EH (cell line): ENCODE measurements at places on chromosomes 16 and 17.

DNA sequence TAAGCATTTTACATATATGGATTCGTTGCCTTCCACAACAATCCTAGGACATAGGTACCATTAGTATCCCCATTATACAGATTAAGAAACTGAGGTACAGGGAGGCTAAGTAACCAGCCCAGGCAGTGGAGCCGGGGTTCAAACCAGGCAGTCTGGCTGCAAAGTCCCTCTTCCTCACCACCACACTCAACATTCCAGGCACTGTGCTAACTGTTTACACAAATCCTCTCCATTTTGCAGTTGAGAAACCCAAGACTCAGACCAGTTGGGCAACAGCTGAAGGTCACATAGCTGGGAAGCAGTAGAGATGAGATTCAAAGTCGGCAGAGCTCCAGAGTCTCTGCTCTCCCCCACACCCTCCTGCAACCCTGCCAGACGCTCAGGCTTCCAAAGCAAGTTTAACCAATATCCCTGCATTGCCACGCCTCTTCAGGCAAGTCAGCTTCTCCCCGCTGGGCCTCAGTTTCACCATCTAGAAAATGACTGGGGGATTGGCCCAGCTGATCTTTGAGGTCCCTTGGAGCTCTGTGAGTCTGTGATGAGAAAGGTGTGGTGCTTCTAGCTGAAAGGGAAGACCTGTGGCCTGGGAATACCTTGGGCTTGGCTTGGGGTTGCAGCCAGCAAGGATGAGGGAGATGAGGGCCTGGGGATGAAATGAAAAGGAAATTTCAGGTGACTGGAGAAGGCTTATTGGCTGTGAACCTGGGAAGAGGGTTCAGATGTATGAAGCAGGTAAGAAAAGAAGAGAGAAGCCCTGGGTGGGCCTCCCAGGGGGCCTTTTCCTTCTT is 14.0 kb downstream of the CCR7 start:
- peak; percentile 100 for DNase-seq

GRCh38 chr16:14511800-14512135 is 118.3 kb downstream of the PARN start:
- DNase-seq = peak; percentile 33

GRCh38 chr16:87582216-87582965 is 19.9 kb upstream of the JPH3 start:
- peak; percentile 85 for DNase-seq

- DNase-seq = no peak
These were observed 6.8 kb downstream of the OR1F1 start for GRCh38 chr16:3194792-3195191.

- DNase-seq = no peak
These were observed 16.2 kb upstream of the SPNS2 start for GRCh38 chr17:4482338-4483011.

DNA sequence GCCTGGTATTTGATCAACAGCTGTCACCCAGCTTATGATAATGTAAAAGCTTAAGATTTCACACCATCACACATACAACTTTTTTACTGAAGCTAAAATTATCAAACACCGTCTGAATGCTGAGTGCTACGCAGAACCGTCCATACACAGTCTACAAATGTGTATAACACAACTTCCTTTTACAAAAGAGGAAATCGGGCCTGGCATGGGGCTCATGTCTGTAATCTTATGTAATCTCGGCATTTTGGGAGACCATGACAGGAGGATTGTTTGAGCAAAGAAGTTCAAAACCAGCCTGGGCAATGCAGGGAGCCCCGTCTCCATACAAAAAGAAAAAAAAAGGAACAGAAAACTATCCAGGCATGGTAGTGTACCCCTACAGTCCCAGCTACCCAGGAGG is 19.6 kb upstream of the QRICH2 start:
- no peak for DNase-seq

DNA sequence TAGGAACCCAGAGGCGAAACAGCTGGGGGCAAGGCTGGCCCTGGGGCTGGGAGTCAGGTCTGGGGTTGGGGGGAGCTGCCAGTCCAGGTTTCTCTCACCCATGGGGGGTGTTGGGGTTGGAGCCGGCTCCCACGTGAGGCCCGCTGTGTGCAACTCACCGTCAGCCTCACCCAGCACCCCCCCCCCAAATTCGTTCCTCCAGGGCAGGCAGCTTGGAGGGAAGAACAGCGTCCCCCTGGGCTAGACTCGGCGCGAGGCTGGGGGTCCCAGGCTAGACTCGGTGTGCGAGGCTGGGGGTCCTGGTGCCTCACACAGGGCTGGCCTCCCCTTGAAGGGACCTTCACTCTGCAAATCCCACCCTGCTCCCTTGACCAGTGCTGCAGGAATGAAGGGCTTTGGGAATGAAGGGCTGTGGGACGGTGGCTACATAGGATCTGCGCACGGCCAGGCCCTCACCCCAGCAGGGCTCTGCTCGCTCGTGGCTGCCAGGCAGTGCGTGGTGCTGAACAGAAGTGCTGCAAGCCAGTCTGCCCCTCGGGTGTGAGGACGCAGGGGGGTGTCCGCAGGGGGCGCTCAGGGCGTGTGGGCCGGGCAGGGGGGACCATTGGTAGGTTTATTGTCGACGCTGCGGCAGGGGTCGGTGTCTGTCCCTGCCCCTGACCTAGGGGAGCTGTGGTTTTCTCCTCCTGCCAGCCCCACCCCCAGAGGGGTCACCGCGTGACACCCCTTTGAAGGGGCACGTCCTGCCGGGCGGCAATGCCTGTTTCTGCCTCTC is 74.7 kb downstream of the KLHDC4 start:
- DNase-seq = no peak

GRCh38 chr16:27743963-27744362 is 194.0 kb downstream of the KATNIP start:
- no peak for DNase-seq

- no peak for DNase-seq
These were observed 73.1 kb downstream of the IRF8 start for GRCh38 chr16:85971902-85972638.

- no peak for DNase-seq
These were observed 12.2 kb downstream of the MYH13 start for GRCh38 chr17:10360578-10360977.

- DNase-seq = peak; percentile 88
These were observed 104.7 kb downstream of the SMG6 start for GRCh38 chr17:2198927-2199326.

DNA sequence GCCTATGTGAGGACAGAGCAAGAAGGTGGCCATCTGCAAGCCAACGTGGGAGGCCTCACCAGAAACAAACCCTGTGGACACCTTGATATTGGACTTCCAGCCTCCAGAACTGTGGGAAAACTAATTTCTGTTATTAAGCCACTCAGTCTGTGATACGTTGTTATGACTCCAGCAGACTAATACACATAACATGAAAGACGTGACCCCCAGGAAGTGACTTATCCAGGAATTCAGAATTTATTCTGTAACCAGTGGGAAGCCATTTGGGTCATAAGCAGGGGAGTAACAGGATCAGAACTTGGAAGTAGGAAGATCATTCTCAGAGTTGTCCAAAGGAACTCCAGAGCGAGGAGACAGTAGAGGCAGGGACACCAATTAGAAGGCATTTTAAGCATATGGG is 12.5 kb upstream of the GINS3 start:
- DNase-seq = no peak

DNA sequence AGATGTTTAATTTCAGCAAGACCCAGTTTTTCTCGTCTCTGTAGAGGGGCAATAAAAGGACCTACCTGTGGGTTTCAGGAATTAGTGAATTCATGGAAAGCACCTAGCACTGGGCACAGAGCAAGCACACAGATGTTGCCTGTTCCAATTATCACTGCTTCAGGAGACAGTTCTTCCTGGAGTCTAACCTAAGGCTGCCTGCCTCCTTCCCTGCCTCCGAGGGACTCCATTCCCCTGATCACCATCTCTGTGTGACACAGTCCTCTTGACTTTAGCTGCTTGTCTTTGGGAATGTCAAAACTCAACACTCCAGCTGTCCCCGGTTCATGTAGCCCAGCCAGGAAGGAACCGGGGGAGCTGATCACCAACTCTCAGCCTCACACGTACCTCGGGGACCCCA is 474.9 kb downstream of the SLC39A11 start:
- DNase-seq = no peak

DNA sequence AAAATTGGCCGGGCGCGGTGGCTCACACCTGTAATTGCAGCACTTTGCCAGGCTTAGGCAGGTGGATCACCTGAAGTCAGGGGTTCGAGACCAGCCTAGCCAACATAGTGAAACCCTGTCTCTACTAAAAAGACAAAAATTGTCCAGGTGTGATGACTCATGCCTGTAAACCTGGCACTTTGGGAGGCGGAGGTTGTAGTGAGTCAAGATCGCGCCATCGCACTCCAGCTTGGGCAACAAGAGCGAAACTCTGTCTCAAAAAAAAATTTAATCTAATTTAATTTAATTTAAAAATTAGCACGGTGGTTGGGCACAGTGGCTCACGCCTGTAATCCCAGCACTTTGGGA is 1.6 kb upstream of the HBQ1 start:
- no peak for DNase-seq

DNA sequence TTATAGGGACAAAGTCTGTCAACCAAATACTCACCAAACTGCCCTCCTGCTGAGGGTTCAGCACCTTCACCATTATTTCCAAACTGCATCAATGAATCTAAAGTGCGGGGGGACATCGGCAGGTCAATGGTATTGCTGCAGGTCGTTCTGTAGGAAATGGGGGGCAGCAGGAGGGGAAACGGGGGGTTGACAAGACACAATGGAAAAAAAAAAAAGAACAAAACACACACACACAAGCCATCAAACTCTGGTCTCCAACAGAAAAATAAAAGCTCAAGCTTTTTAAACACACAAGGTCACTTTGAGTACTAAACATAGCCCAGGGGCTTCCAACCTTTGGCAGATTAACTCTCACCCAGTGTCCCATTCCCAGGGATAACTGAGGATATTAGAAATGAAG is 28.5 kb downstream of the STAT5A start:
- DNase-seq = no peak

DNA sequence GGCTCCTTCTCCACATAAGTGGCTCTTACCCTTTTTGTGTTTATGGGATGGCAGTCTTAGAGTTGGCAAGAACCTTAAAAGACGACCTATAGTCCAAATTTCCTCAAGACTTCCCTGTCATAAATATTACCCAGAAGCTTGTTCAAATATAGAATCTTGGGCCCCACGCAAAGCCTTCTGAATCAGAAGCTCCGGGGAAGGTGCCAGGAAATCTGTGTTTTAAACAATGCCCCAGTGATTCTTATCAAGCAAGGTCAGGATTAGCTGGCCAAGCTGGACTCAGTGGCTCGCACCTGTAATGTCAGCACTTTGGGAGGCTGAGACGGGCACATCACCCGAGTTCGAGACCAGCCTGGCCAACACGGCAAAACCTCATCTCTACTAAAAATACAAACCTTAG is 85.7 kb downstream of the TIMM22 start:
- DNase-seq = peak; percentile 63

- no peak for DNase-seq
These were observed 279.0 kb downstream of the SOX9 start for GRCh38 chr17:72399608-72400487.

DNA sequence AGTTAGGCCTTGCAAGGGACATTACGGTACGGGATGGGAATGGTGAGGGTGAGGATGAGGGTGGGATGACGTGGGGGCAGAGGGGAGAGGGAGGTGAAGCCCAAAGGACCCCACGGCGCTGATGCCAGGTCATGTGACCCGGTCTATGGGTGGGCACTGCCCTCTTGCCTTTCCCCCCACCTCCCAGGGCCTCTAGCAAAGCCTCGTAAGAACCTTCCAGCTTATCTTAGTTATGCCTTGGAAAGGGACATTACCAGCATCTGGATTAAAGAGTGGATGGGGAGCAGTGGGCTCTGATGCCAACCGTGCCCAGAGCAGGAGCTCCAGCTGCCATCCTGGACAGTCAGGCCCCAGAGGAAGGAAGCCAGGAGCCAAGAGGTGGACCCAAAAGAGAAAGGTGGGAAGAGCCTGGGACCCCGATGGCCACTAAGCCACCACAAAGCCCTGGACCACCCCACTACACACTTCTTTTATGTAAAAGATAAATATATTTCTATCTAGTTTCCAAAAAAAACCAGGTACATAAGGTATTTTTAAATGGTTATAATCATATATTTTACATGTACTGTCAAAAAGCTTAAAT is 40.9 kb downstream of the TK2 start:
- DNase-seq = no peak

DNA sequence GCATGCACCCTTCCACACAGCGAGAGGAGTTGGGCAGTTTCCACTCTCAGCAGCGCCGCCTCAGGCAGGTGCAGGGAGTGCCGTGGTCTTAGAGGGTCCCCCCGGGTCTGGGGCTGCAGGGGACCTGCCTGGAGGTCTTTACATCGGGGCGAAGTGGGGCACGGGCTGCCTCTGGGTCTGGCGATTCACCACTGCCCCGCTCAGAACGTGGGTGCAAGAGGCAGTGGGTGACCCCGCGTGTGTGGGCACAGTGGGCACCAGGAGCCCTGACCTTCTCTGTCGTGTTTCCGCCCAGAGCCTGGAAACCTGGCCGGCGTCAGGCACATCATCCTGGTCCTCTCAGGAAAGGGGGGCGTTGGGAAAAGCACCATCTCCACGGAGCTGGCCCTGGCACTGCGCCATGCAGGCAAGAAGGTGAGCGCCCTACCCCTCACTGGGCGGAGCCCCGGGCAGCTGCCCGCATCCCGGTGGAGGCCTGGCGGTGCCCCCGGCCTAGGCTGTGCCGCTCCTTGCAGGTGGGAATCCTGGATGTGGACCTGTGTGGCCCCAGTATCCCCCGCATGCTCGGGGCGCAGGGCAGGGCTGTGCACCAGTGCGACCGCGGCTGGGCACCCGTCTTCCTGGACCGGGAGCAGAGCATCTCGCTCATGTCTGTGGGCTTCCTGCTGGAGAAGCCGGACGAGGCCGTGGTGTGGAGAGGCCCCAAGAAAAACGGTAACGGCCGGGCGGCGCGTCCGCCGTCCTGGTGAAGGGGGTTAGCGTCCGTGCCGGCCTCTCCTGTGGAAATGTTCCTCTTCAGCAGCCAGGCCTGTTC is 3.7 kb downstream of the NUBP2 start:
- no peak for DNase-seq

GRCh38 chr16:64452446-64452845 is 669.4 kb downstream of the CDH11 start:
- peak; percentile 68 for DNase-seq

GRCh38 chr16:52366983-52367382 is 180.0 kb downstream of the TOX3 start:
- DNase-seq = no peak

DNA sequence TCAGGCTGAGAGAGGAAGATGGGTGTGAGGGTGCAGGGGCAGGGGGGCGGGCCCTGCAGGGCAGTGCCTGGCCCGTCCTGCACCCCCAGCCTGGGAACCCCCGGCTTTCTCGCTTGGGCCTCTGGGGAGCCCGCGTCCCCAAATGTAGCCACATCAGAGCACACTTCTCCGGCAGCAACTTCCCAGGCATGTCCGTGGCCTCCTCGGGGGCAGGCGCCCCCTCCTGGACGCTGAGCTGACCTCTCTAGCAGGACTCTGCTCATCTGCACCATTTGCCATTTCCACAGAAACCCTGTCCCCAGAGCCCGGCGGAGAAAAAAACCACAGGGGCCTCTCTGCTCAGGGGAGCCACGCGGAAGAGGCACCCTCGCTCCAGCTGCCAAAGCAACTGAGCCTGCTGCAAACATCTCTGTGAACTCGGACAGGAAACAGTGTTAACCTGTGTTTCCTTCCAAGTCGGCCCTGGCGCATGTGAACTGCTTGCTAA is 63.4 kb downstream of the KLHDC4 start:
- DNase-seq = peak; percentile 33
